Activated naive CD4-positive, alpha-beta T cell (primary cell): ENCODE measurements at places on chromosomes 2 and 18.

DNA sequence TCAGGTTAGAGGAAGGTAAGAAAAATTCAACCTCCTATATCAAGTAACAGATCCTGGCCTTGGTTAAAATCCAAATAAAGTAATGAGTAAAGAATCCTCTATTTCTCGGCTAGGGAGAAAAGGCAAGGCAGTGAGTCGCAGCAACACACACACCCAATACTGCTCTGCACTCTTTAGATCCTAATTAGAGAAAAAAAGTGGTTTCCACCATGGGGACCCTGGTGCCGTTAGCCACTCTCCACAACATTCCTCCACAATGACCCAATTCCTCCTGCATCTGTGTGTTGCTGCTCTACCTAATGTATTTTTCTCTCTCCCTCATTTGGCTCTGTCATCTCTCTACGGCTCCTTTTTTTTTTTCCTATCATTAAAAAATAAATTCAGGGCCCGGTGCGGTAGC lies 462.7 kb downstream of the METTL4 start:
- DNase-seq, result no peak

GRCh38 chr2:158975271-158975921 lies 7.0 kb downstream of the TANC1 start:
- no peak for DNase-seq

- no peak for DNase-seq
These were observed 65.2 kb downstream of the PLCL1 start for GRCh38 chr2:197869501-197870111.

- DNase-seq, result no peak
These were observed 2.0 kb downstream of the GMCL1 start for GRCh38 chr2:69831354-69831905.

DNA sequence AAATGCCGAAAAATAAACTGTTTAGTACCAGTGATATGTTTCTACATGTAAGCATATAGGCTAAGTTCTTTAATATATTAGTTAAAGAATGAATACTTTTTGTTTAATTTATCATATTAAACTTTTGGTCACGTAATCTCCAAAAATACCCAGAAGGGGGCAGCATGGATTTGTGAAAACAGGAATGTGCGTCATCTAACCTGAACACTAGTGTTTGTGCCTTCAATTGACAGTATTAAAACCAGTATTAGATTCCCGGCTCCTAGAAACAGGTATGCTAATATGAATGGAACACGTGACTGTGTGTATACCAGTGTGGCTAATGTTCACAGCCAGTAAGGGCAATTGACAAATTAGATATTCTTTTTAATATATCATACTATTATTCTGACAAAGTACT lies 51.8 kb downstream of the WDR7 start:
- no peak for DNase-seq

- DNase-seq, result no peak
These were observed 41.4 kb downstream of the USP14 start for GRCh38 chr18:199768-200167.

DNA sequence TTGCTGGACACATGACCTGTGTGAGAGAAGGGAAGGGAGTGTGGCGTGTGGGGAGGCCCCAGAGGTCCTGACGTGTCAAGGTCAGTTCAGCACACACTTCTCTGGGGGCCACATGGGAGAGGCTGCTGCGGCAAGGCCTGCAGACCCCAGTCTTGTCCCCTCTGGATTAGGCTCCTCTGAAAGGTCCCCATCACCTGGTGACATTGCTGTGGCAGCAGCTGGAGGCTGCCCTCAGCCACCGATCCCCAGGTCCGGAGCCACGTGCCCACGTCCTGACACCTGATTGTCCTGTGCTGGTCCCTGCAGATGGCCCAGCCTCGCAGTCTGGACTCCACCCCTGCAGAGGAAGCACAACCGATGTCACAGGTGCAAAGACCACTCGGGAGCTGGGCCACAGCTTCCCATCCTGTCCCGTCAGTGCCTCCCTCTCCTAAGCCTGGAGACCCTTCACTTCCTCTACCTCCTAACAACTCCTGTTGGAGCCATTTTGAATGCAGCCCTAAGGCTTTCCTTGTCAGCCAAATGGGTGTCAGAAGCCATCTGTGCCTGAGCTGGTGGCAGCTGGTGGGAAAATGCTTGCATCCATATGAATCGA lies 12.7 kb downstream of the TMEM177 start:
- DNase-seq, result no peak

DNA sequence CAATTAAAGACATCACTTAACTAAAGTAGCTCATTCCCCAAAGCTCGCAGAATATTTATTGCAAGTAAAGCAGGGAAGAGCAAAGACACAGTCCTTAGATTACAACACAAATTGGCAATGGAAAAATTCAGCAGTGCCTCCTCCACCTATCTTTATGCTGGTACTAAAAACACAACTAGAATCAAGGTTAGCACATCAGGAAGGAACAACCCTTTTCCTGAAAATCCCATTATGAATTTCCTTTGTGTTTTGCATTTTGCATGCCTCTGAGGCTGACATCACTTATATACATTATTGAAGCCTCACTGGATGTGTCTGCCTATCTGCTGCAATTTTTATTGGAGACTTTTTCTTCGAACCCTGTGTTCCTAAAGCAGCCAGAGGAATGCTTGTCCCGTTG lies 193.8 kb upstream of the STK17B start:
- DNase-seq, result no peak

GRCh38 chr18:23353459-23353858 lies 99.6 kb upstream of the RIOK3 start:
- no peak for DNase-seq

- no peak for DNase-seq
These were observed 63.6 kb downstream of the CELF4 start for GRCh38 chr18:37502036-37502435.

DNA sequence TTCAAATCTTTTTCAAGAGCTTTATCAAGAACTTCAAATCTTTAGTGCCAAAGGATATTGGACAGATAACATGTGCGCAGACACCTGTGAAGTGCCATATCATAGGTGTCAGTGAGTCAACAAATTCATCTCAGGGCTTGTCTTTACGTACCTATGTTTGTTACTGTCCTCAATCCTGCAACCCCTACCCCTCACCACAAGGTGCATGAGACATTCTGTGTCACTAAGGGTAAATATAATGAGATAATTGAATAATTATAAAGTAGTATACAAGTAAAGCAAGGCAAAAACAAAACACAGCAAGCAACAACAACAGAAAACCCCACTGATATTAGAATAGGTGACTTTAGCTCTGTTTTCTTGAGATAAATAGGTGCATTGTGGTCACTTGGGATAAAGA lies 1495.8 kb upstream of the TMEFF2 start:
- DNase-seq, result no peak

GRCh38 chr2:236663287-236664101 lies 93.9 kb downstream of the ACKR3 start:
- DNase-seq, result no peak

- DNase-seq, result no peak
These were observed 181.1 kb upstream of the DPP10 start for GRCh38 chr2:114261366-114261765.

GRCh38 chr18:63523660-63524059 lies 18.5 kb upstream of the SERPINB12 start:
- no peak for DNase-seq

DNA sequence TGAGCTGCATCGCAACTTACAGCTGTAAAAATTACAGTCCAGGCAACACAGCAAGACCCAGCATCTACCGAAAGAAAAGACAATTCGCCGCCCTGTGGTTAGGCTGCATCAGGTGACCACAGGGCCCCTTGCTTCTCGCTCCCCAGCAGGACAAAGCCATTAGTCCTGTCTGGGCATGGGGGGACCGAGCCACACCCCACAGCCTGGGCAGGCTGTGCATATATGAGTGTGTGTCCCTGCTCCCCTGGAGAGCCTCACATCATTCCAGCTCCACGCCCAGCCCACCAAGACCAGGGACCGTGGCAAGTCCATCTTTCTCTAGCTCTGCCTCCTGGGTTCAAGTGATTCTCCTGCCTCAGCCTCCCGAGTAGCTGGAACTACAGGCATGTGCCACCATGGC lies 33.9 kb downstream of the SNORC start:
- DNase-seq, result no peak

GRCh38 chr2:224146356-224147160 lies 107.5 kb upstream of the SERPINE2 start:
- DNase-seq, result no peak

DNA sequence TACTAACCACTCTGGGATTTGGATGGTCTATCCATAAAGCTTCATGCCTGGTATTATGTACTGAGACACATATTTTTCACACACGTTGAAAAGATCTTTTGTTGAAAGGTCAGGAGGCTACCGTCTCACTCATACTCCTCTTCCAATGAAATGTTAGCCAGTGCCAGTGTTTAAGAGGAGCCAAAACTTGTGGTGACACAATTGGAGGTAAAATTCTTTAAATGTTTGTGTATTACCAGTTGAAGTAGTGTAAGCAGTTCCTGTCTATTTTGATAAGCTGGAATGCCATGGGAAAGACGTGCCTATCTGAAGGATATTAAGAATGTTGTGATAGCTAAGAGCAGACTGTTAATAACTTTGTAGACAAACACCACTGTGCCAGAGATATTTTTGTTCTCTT lies 32.1 kb downstream of the MARCHF7 start:
- DNase-seq, result no peak

- DNase-seq, result no peak
These were observed 16.0 kb downstream of the SLC4A5 start for GRCh38 chr2:74327199-74327598.

GRCh38 chr18:3305933-3306332 lies 44.0 kb downstream of the MYL12B start:
- no peak for DNase-seq

- no peak for DNase-seq
These were observed 660.7 kb upstream of the CNTNAP5 start for GRCh38 chr2:123364243-123364896.

DNA sequence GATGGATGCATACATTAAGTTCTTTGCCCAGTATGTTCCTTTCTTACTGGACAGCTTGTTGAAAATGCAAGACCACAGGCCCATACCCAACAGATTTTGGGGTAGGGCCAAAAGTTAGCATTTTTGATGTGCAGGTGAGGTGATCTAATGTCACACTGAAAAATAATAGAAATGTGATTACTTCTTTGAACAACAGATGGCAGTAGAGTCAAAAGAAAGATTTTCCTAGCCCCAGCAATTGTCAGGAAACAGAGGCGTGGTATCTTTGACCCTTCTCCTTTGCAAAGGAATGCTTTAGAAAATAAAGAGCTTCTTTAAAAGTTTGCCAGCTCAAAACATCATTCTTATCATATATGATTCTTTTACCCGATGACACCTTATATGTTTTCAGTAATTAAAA lies 343.6 kb upstream of the SYT4 start:
- no peak for DNase-seq

DNA sequence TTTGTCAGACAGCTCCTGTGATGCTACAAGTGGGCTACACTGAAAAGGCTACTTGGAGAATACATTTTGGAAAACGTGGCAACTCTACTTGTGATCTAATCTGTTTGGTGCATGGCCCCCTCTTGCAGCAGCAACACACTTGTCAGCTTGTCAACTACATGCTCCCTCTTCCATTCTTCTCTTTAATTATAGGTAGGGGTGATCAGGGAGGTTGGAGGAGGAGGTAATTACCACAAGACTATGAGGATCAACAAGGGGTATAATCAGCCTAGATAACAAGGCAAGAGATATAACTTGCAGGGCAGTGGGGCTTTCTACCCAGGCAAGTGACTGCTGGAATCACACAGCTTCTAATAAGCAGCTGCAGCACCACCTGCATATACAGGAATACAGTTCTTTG lies 104.9 kb downstream of the ACVR1 start:
- DNase-seq, result no peak

- DNase-seq, result no peak
These were observed 348.5 kb downstream of the EN1 start for GRCh38 chr2:118498943-118499342.

- DNase-seq, result no peak
These were observed 116.8 kb downstream of the GBX2 start for GRCh38 chr2:236051351-236051750.

DNA sequence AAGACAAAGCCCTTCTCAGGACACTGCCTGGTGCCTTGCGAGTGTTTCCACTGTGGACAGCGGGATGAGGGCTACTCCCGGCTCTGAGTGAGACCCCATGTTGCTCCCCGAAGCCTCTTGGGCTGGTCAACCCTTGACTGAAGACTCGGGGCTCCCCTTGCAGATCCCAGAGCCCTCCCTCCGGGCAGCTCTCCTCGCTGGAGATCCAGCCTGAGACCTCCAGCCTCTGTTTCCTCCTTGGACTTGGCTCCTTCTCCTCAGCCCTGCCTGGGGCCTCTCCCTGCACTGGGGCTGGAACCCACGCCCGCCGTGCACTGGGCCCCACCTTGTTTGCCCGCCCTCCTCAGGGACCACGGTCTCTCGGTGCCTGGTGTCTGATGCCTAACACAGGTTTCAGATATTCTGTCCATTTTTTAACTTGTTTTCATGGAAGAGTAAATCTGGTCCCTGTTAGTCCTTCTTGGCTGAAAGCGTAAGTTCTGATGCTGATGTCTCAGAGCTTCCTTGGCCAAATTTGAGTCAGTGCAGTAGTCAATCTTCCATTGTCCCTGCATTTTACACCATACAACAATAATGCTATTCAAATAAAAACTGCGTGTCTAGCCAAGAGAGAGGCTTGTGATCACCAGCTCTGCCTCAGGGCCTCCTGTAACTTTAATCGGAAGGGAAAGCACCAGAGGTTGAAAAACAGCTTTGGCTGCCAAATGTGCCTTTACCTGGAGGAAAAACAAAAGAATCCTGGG lies 139.3 kb upstream of the CTDP1 start:
- DNase-seq, result no peak

DNA sequence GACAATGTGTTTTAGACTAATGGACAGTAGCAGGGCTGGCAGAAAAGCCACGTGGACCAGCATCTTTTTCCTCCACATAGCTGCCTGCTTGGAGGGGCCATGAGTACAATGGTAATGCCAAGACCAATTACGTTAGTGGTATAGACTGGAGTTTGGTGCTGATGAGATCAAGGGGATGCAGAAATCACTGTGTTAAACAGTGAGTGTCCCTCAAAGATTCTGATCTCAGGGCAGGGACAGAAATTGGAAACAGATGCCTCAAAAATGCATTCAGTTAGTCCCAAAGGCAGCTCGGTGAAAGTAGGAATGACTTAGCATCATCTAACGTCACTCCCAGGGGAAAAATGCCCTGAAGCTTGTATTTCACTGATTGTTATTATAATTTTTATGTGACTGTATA lies 72.4 kb downstream of the SLC16A14 start:
- no peak for DNase-seq

DNA sequence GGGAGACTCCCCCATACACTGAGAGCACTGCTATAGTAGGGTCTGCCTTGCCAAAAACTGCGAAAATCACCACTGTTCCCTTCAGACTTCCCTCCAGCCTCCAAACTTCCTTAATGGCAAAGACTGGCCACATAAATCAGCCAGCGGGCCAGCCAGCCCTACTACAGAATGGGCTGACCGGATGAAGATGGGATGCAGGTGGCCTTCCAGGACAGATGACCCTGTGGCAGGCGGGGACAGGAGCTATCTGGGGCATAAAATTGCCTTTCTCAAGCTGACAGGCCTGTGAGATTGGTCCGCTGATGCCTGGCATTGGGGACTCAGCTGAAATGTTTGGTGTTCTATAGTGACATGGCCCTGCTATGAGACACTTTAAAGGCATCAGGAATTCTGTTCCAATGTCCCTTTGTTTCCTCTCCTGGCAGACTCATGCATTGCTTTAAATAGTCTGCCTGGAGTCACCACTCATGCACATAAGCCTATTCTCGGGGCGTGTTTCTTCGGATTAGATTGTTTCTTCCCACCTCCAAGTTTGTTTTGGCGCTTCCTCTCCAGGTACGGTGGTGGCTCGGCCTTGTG lies 135.9 kb downstream of the ALPK2 start:
- no peak for DNase-seq
